ENCODE measurements at places on chromosomes 16 and 17. TPM values are rescaled to one million over a fixed set of nuclear protein-coding genes. Genes with fewer than 3 reads are reported as not detected.

- no peaks in the 10 kb centered on the region for H3K36me3 ChIP-seq
- H3K27me3 ChIP-seq, result no peaks in the 10 kb centered on the region
- DNase-seq, result no peak
These were observed 36.5 kb downstream of the TRARG1 start for GRCh38 chr17:1315891-1316403.

DNA sequence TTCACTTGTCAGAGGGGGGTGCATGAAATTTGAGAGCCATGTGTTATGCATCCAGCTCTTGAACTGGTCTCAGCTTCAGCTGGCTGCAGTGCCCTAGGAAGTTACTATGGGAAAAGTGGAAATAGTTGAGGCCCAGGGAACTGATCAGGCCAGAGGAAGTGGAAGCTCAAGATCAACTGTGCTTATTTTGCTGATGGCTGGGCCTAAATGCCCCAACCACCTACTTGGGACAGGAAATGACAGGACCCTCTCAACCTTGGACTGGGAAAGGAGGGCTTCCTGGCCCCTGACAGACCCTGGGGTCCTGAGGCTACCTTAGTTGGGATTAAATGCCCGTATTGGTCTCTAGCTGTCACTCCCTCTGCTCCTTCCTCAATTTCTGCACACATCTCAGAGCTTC is 1.2 kb upstream of the TAOK2 start:
- H3K36me3 ChIP-seq, result peaks cover 41% of the 10 kb centered on the region
- no peaks in the 10 kb centered on the region for H3K27me3 ChIP-seq
- no peak for DNase-seq

GRCh38 chr16:67943619-67944504 is at the start of gene LCAT:
Gene LCAT, minus strand, starts transcription at chr16:67944120. Its CDS starts 19 bp downstream, at chr16:67944101.
- peak within 1 kb of the TSS; percentile 25 for H3K27ac ChIP-seq
- H3K4me3 ChIP-seq, result no peak within 1 kb of the TSS
- H3K27me3 ChIP-seq, result no peaks in the 10 kb centered on the region
- H3K36me3 ChIP-seq, result peaks cover 96% of the 10 kb centered on the region

DNA sequence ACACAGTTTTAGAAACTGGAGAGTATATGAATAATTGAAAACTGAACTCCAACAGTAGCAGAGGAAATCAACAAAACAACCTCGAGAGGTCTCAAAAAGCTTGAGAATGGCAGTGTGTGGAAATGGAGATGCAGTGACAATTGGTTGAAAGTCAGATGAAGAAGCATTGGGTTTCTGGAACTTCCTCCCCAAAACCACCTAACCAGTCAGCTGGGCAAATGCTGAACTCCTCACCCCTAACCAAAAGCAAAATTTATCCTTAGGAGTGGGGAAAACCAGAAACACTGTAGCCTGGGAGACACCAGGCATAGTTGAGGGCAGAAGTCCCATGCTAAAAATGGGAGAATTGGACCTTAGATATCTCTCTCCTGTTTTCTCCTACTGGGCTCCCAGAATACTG is 109.9 kb downstream of the TANC2 start:
- H3K36me3 ChIP-seq, result no peaks in the 10 kb centered on the region
- no peak for DNase-seq
- no peaks in the 10 kb centered on the region for H3K27me3 ChIP-seq
- H3K4me3 ChIP-seq, result no peak overlapping the region
- H3K27ac ChIP-seq, result no peak overlapping the region

DNA sequence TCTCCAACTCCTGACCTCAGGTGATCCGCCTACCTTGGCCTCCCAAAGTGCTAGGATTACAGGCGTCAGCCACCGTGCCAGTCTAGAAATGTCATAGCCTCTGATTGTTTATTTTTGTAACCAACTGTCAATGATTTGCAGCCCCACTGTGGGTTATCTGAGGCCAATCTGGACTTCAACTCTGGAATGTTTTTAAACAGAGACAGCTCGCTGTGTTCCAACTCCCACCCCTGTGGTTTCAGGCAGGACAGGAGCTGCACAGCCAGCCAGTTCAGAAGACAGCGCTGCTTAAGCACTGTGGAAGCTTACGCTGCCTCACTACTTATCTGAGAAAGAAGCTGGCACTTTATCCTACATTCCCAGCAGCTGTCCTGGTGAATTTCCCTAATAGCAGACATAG is 19.5 kb downstream of the MRM3 start:
- no peaks in the 10 kb centered on the region for H3K4me1 ChIP-seq
- no peak for DNase-seq
- H3K27me3 ChIP-seq, result no peaks in the 10 kb centered on the region
- no peaks in the 10 kb centered on the region for H3K36me3 ChIP-seq
- no peak overlapping the region for H3K27ac ChIP-seq

DNA sequence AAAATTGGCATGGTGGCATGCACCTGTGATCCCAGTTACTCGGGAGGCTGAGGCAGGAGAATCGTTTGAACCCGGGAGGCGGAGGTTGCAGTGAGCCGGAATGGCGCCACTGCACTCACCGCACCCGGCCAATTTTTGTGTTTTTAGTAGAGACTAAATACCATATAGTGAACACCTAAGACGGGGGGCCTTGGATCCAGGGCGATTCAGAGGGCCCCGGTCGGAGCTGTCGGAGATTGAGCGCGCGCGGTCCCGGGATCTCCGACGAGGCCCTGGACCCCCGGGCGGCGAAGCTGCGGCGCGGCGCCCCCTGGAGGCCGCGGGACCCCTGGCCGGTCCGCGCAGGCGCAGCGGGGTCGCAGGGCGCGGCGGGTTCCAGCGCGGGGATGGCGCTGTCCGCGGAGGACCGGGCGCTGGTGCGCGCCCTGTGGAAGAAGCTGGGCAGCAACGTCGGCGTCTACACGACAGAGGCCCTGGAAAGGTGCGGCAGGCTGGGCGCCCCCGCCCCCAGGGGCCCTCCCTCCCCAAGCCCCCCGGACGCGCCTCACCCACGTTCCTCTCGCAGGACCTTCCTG is at the start of gene HBQ1:
Gene HBQ1, plus strand, starts transcription at position 359 of the 575 bp plus-strand sequence. Its CDS starts 28 bp downstream, at position 387.
- no peak within 1 kb of the TSS for H3K27ac ChIP-seq
- peaks cover 14% of the 10 kb centered on the region for H3K4me1 ChIP-seq
- peaks cover 39% of the 10 kb centered on the region for H3K27me3 ChIP-seq

DNA sequence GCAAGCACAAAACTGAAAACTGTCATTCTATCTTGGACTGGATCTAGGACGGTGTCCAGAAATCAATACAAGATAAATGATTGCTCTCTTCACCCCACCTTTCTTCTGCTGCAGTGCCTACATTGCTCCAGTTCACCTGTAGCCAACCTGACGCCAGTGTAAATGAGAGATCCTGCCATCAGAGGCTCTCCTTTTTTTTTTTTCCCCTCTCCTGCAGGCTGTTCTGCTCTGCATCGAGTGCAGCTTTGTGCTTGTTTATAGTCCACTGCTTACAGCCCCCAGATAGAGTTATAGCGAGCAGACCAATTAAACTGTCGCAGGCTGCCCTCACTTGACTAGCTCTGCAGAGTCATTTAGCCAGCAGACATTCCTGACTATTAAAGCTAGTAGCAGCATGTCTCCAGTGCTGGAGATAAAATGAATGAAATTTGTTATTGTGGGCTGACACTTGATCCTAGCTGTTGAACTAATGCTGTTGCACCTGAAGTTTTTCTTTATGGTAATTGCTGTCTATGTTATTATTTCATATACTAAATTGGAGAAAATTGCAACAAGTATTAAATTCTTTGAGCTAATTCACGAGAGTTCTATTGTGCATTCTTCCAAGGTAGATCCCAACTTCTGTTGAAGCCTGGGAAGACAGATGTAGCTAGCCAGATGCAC is 257.1 kb downstream of the FTO start:
- no peak overlapping the region for H3K4me3 ChIP-seq
- no peaks in the 10 kb centered on the region for H3K36me3 ChIP-seq
- no peaks in the 10 kb centered on the region for H3K4me1 ChIP-seq
- H3K27ac ChIP-seq, result no peak overlapping the region

DNA sequence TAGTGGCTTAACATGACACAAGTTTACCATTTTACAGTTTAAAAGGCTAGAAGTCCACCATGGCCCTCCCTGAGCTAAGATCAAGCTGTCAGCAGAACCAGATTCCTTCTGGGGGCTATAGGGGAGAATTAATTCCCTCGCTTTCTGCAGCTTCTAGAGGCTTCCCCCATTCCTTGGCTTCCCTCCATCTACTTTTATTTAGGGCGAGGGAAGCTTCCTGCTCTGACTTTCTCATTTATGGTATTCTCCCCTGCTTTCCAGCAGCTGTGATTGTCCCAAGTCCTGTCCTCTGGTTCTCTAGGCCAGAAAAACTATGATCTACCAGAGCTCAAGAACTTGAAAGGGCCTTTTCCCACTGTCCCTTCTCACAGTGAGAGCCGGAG is 4.3 kb downstream of the CETP start:
- H3K4me3 ChIP-seq, result no peak overlapping the region
- no peaks in the 10 kb centered on the region for H3K36me3 ChIP-seq
- peak overlapping the region; percentile 61 for H3K27ac ChIP-seq
- peaks cover 28% of the 10 kb centered on the region for H3K4me1 ChIP-seq
- H3K27me3 ChIP-seq, result no peaks in the 10 kb centered on the region

GRCh38 chr16:27967169-27967568 is 96.3 kb downstream of the GSG1L start:
- no peaks in the 10 kb centered on the region for H3K4me1 ChIP-seq
- H3K27me3 ChIP-seq, result no peaks in the 10 kb centered on the region
- DNase-seq, result no peak
- H3K27ac ChIP-seq, result no peak overlapping the region
- no peak overlapping the region for H3K4me3 ChIP-seq
- H3K36me3 ChIP-seq, result no peaks in the 10 kb centered on the region

GRCh38 chr16:2829501-2830354 is at the start of gene ZG16B:
Gene ZG16B, plus strand, starts transcription at chr16:2830303. Its CDS starts 139 bp downstream, at chr16:2830442.
- H3K27me3 ChIP-seq, result no peaks in the 10 kb centered on the region
- no peaks in the 10 kb centered on the region for H3K36me3 ChIP-seq
- H3K27ac ChIP-seq, result no peak within 1 kb of the TSS
- no peak for DNase-seq
- H3K4me1 ChIP-seq, result peaks cover 10% of the 10 kb centered on the region

- H3K36me3 ChIP-seq, result no peaks in the 10 kb centered on the region
- H3K27ac ChIP-seq, result no peak overlapping the region
- peaks cover 7% of the 10 kb centered on the region for H3K27me3 ChIP-seq
- DNase-seq, result no peak
- H3K4me3 ChIP-seq, result no peak overlapping the region
These were observed 28.8 kb upstream of the XYLT2 start for GRCh38 chr17:50317121-50317520.

DNA sequence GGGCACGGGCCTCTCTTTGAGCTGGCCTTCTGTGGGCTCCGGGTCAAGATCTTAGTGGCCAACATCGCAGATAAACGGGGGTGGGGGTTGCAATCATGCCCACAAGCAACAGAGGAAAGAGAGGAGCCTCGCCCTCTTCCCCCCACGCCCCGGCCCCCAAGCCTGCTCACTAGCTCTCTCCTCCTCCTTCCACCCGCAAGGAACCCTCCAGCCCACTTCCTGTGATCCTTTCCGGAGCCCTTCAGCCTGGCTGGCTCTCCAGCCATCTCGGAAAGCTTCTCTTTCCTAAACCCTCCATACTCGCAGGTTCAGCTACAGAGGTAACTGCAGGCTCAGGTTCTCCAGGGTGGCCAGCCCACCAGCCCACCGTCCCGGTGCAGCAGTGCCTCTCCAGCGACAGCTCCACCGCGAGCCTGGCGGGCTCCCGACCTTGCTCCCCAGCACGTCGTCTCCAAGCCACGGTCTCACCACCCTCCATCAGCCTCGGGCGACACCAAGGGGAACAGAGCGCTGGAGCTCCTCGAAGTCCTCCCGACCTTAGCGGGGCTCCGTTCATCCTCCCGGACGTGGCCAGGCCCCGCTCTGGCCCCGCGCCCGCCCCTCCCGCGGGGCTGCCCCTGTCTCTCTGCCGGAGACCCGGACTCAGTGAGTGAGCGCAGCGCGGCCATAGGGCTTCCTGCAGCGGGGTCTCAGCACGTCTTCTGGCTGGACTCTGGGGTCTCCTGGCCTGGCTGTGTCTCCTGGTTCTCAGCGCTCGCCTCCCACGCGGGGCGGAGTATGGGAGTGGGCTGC is 12.9 kb upstream of the ODF4 start:
- H3K4me1 ChIP-seq, result peaks cover 3% of the 10 kb centered on the region
- peak overlapping the region; percentile 73 for H3K27ac ChIP-seq
- peak overlapping the region; percentile 63 for H3K4me3 ChIP-seq
- peaks cover 6% of the 10 kb centered on the region for H3K36me3 ChIP-seq
- DNase-seq, result peak; percentile 66

DNA sequence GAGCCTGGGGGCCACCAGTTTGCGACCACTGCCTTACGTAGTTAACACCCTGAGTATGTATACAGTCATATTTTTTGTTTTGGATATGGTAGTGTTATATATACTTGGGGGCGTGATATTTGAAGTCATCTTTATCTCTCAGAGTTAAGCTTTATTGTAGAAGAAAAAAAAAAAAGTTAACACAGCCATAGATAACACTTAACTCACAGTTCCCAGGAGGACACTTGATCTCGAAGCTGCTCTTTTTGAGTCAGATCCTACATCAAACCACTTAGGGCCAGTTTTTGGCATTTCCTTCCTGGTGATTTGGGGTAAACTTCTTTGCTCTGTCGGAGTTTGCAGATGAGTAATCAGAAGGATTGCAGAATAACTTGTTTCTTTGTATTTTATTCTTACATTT is 5.8 kb downstream of the ITPRIPL2 start:
- peaks cover 10% of the 10 kb centered on the region for H3K36me3 ChIP-seq
- no peak for DNase-seq
- H3K4me3 ChIP-seq, result peak overlapping the region; percentile 28
- no peaks in the 10 kb centered on the region for H3K27me3 ChIP-seq
- peaks cover 34% of the 10 kb centered on the region for H3K4me1 ChIP-seq

ASPHD1 gene
- 0.54 TPM for polyA plus RNA-seq

KRTAP4-5 gene
- polyA plus RNA-seq, result not detected

FBXW10 gene
- polyA plus RNA-seq, result not detected

CEP295NL gene
- polyA plus RNA-seq, result 0.29 TPM

BAIAP3 gene
- 1.7 TPM for polyA plus RNA-seq

TNK1 gene
- 2.1 TPM for polyA plus RNA-seq

KRT40 gene
- not detected for polyA plus RNA-seq

ASB16 gene
- polyA plus RNA-seq, result 5.1 TPM

CEP112 gene
- polyA plus RNA-seq, result 5.5 TPM

KRT33A gene
- not detected for polyA plus RNA-seq

CTRL gene
- polyA plus RNA-seq, result 0.61 TPM
